Stimulated activated CD4-positive, alpha-beta T cell treated with anti-CD3 and anti-CD28 coated beads, Interleukin-4, amount 100 ng/mL, for 4 hours (primary cell): ENCODE measurements at places on chromosomes 5 and 9.

DNA sequence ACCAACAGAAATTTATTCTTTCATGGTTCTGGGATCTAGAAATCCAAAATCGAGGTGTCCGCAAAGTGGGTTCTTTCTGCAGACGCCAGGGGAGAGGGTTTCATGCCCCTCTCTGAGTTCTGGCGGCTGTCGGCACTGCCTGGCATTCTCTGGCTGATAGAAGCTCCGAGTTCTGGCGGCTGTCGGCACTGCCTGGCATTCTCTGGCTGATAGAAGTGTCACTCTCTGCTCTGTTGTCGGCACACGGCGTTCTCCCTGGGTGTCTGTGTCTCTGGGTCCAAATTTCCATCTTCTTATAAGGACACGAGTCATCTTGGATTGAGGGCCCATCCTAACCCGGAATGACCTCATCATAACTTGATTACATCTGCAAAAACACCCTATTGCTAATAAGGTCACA is 7.6 kb downstream of the GFI1B start:
- no peak for DNase-seq

DNA sequence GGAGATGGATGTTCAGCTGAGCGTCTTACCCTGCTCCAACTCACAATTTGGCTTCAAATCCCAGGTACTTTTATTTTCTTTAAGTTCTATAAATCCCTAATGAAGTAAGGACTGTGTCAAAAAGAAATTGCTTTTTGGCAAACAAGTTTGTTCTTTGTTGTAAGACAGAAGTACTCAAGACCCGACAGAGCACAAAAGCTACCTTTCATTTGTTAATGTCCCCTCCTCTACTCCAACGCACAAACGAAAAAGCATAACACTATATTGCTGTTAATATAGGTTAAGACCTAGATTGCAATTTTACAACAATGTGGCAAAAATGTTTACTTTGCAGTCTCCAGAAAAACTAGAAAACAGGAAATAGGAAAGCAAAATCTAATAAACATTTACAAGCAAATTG is 595.4 kb upstream of the DMAC1 start:
- no peak for DNase-seq

GRCh38 chr9:28127101-28127500 is 553.8 kb upstream of the C9orf72 start:
- no peak for DNase-seq

DNA sequence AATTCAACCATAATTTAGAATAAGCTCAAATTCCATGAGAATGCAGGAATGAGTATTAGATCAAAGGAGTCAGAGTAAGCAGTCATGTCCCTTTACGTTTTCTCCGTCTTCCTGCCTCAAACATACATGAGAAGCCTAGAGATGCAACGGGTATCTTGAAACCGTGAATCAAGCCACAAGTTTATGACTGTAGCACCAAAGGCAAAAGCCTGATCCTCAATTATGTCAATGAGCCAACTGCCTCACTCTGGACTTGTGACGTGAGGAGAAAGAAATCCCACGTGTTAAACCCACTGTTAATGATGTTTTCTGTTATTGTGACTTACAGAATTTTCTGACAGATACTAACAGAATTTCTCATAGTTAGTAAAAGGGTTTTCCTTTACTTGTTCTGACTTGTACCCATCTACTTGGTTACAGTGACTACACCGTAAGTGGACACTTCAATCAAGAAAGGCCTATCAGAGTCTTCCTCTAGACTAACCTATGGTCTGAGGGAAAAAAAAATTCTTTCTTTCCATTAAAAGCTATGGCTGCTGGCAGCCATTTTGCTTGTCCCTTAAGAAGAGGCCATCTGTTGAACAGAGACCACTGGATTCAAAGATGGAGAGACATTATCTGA is 35.3 kb upstream of the HK3 start:
- no peak for DNase-seq

GRCh38 chr5:176180339-176180738 is 57.9 kb upstream of the SIMC1 start:
- no peak for DNase-seq

DNA sequence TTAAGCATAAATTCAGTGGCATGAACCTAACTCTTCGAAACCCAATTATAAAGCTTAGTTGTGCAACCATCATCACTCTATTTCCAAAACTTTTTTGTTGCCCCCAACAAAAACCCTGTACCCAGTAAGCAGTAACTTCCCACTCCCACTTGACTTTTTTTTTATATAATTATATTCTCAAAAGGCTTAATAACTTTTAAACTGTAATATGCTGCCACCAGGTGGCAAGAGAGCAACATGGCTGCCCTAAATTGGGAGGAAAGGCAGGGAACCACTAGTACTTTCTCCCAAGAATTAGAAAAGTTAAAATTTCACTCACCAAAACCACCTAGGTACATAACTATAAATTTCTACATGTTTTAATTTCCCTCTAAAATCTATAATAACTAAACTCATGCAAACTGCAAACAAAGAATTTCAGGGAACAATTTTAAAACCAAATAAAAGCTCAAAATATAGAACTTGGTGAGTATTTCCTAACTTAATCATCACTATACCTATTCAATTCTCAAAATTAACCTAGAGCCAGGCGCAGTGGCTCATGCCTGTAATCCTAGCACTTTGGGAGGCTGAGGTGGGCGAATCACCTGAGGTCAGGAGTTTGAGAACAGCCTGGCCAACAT is 50.2 kb upstream of the RNF38 start:
- no peak for DNase-seq

DNA sequence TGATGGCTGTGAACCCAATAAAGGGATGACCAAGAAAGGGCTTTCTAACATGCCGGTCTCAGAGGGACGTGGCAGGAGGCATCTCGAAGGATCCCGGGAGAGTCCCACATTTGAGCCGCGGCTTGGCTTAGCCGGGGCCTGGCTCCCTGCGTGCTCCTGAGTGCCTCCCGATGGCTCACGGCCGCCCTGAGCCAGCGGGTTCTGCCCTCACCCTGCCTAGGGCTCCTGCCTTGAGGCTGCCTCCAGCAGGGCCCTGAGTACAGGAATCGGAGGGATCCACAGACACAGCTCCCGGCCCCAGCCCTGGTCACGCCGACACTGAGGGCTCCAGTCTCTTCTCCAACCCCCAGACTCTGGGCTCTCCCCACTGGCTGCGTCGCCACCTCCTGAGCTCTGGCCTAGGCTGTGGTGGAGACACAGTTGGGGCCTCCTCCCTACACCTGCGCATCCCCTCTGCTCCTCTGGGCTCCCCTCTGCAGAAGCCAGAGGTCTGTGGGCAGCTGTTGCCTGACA is 44.1 kb upstream of the RXRA start:
- DNase-seq, result no peak

- DNase-seq, result no peak
Measured at GRCh38 chr9:98506422-98507054, 202.2 kb downstream of the GABBR2 start.

- DNase-seq, result no peak
Measured at GRCh38 chr5:170338291-170338690, 40.7 kb upstream of the LCP2 start.

DNA sequence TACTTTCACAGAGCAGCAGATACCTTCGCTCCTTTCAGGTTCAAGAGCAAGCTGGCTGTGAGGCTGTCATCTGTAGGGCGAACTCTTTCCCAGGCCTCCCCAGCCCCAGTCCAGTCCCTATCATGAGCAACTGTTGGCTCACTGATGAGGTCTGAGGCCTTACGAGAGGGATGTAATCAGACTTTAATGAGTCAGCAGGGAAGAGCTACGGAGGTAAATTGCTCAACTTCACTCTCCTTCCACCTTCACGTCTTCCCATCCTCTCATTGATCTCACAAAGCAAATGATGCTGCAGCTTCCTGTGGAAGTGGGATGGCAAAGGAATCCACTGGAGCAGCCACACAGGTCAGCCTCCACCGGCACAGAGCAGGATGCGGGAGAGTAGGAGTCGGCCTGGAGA is 130.7 kb upstream of the TBCA start:
- no peak for DNase-seq

GRCh38 chr9:6955251-6955921 is 197.6 kb downstream of the KDM4C start:
- no peak for DNase-seq

DNA sequence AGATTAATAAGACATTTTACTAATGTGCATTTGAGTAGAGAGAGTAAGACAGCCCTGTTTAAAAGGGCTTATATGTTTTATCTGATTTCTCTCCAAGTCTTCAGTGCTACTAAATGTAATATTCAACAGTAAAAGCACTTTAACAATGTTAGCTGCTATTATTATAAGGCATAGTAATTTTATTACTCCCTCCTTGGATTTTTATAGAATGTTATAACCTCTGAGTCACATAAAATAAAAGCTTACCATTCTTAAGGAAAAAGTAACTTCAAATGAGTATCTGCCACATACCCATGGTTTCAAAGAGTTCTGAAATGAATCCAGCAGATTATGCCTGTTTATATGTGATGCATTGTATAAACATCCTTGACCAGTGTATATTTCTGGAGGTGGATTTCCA is 19.0 kb downstream of the SPDL1 start:
- DNase-seq, result no peak

GRCh38 chr5:71894091-71894490 is 175.0 kb downstream of the CARTPT start:
- no peak for DNase-seq

DNA sequence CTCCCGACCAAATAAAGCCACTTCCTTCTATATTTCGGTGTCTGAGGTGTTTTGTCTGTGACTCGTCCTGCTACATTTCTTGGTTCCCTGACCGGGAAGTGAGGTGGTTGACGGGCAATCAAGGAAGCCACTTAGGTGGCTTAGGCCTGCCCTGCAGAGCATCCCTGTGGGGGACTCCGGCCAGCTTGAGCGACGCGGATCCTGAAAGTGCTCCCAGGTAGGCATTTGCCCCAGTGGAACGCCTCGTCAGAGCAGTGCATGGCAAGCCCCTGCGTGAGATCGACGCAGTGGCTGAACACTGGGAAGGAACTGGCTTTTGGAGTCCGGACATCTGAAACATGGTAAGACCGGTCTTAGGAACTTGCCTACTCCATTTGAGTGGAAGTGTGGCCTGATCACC is 157.2 kb upstream of the COX7C start:
- DNase-seq, result no peak

- no peak for DNase-seq
Measured at GRCh38 chr9:75039801-75040200, 11.7 kb upstream of the CARNMT1 start.

GRCh38 chr9:79985264-79985663 is 413.5 kb downstream of the TLE4 start:
- DNase-seq, result no peak

- DNase-seq, result peak; percentile 51
Measured at GRCh38 chr9:20884985-20885593, 146.4 kb downstream of the HACD4 start.
